ENCODE measurements at places on chromosomes 11 and 22.

DNA sequence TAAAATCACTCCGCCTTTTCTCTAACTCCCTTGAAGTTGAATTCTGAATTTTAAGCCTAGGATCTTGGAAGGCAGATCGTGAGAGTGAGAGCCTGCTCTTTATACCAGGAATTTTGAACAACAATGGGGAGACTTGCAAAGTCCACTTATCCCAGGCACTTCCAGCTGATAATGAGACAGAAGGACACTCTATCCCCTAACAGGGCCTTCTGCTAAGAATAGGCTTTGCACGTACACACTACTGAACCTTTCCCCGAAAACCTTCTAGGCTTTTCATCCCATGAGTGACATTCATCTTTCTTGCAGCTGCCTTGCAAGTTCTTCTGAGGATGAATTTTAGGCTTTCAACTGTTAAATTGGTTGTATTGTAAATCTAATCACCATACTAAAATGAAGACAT lies 44.0 kb upstream of the WT1 start:
- no peak for DNase-seq

DNA sequence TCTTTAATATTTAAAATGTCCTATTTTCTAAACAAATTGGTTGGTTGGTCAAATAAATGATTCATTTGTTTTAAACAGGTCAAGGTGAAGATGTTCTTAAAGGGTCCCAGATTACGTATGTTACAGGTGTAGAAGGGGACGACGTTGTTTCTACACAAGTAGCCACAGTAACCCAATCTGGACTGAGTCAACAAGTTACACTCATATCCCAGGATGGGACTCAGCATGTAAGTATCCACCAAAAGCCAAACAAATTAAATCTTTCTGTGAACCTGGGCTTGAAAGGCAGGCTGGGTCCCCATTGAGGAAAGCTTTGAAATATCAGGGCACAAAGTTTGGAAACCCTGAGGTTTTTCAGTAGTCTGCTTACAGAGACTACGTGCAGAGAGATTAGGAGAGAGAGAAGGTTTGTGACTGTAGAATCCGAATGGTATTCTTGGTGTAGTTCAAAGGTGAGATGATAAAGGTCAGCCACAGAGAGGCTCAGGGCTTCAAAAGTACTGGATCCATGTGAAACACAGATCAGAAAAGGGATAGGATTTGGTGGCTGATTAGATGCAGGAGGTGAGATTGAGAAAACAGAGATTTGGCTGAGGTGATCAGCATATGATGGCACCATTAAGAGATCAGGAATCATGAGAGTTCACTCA lies 51.7 kb downstream of the ZNF143 start:
- no peak for DNase-seq

DNA sequence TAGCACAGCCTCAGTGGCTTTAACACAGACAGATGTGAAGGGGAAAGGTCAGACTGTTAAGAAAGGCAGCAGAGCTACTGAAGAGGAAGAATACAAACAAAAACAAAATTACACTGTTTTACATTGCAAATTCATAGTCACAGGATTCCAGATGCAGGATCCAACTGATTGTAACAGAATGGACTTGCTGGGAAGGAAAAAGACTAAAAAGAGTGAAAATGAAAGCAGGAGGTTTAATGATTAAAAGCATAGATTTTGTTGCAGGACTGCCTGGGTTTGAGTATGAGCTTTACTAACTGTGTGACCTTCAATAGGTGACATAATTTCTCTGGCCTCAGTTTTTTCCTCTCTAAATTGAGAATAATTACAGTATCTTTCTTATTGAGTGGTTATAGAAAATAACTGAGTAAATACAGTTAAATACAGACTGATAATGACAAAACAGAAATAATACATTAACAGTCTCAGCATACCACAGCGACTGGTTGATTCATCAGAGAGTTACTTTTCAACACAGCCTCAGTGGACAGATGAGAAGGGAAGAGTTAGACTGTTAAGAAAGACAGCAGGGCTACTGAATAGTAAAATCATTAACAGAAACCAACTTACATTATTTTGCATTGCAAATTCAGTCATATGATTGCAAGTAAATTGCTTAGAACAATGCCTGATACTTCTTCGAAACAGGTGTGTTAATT lies 704.2 kb upstream of the TENM4 start:
- DNase-seq: no peak

GRCh38 chr22:23315341-23315917 lies 135.1 kb downstream of the BCR start:
- DNase-seq: peak; percentile 50

GRCh38 chr22:31248965-31249958 lies 37.2 kb downstream of the LIMK2 start:
- DNase-seq: no peak

GRCh38 chr22:47407461-47408025 lies 645.1 kb downstream of the TBC1D22A start:
- no peak for DNase-seq

DNA sequence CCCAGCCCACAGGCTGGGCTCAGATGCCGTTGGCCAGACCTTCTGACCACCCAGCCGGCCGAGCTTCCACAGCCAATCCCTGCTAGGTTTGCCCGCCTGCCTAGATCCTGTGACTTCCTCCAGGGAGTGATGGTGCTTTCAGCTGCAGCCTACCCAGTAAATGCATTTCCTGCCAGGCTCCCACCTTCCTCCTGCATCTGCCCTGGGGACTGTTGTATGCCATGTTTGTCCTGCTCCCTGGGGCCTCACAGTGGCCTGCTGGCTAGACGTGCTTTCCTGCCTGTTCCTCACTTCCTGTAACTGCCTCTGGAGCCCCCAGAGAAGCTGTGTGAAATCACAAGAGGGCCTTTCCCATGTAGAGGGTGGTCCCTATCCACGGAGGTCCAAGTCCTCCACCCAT lies 86.2 kb downstream of the GALNT18 start:
- no peak for DNase-seq

- peak; percentile 41 for DNase-seq
Observed at GRCh38 chr11:2940147-2940920, 11.1 kb upstream of the PHLDA2 start.

GRCh38 chr11:93537049-93537448 lies 6.1 kb downstream of the SMCO4 start:
- no peak for DNase-seq

DNA sequence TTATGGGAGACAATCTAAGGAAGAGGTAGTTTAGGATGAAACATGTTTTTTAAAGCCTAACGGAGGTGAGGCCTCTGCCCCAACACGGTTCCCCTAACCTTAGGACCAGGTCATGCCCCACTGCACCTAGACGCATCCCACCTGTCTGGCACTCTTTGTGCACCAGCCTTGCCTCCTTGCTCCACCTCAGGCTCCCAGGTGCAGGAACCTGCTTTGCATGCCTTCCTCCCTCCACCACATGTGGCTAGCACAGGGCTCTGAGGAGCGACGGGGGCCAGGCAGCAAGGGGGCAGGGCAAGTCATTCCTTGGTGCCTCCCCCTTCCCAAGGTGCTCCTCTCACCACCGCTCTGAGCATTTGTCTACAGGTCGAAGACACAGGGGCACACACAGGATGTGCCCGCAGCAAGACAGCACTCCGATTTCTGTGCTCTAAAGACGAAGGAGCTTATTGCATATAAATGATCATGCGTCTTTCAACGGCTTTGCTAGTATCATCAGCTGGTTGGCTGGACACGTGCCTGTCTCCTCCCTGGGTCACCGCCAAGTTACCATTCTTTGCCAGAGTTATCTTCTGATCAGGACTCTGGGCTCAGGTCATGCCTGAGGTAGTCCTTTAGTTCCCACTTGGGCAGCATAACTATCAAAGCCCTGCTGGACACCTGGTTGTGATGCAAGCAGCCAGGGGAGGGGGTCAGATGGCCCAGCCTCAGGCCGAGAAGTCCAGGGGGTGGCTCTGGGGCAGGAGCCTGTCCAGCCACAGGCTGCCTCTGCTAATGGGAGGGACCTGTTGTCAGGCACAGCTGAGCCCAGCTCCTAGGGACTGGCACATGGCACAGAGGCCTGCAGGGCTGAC lies 172.0 kb upstream of the NTM start:
- DNase-seq: no peak

GRCh38 chr11:71180694-71181470 lies 71.5 kb downstream of the SHANK2 start:
- no peak for DNase-seq

DNA sequence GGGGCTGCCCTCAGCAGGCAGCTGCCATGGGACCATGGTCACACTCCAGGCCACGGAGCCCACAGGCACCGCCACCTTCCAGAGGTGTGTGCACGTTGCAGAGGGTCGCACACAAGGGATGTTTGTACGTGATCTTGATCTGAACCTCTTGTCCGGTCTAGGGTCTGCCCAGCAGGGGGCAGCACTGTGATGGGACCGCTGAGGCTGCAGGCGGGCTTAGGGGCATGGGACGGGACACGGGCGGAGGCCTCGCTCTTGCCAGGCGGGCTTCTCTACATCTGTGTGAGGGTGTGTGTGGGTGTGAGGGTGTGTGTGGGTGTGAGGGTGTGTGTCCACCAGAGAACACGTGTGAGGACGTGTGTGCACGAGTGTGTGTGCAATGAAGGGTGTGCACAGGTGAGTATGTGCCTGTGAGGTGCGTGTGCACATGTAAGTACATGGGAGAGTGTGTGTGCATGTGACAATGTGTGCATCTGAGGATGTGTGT lies 52.4 kb downstream of the CACNA1I start:
- peak; percentile 77 for DNase-seq

GRCh38 chr11:86902345-86902744 lies 52.9 kb downstream of the FZD4 start:
- DNase-seq: no peak

GRCh38 chr11:72179804-72180396 lies 12.0 kb upstream of the FOLR1 start:
- no peak for DNase-seq

GRCh38 chr11:26964339-26964738 lies 29.6 kb upstream of the FIBIN start:
- no peak for DNase-seq

- DNase-seq: no peak
Observed at GRCh38 chr11:94007906-94008305, 13.2 kb upstream of the HEPHL1 start.

DNA sequence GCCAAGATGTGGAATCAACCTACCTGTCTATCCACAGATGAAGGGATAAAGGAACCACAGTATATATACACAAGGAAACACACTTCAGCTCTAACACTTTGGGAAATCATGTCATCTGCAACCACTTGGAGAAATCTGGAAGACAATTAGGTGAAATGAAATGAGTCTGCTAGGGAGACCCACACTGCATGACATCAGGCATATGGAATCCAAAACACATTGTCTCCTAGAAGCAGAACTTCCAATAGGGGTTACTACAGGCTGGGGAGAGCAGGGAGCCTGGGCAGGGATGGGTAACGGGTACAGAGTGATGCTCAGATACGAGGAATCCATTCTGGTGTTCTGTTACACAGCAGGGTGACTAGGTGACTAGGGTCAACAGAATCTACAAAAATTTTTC lies 18.3 kb downstream of the RGL4 start:
- DNase-seq: no peak

DNA sequence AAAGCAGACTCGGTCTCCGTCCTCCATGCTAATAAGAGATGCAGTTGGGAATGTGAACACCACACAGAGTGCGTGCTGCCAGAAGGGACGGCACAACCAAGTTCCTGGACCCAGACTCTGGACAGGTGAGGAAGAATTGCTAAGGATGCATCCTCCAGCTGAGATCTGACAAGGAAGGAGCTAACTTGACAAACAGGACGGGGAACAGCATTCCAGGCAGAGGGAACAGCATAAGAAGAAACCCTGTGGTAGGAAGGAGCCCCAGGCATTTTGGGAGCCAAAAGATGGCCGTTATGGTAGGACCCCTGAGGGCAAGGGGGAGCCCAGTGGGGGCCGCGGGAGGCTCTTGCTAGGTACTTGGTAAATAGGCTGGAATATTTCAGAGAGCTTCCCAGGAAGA lies 6.0 kb downstream of the OSM start:
- no peak for DNase-seq

GRCh38 chr22:45218976-45219375 lies 21.7 kb downstream of the KIAA0930 start:
- DNase-seq: peak; percentile 25

DNA sequence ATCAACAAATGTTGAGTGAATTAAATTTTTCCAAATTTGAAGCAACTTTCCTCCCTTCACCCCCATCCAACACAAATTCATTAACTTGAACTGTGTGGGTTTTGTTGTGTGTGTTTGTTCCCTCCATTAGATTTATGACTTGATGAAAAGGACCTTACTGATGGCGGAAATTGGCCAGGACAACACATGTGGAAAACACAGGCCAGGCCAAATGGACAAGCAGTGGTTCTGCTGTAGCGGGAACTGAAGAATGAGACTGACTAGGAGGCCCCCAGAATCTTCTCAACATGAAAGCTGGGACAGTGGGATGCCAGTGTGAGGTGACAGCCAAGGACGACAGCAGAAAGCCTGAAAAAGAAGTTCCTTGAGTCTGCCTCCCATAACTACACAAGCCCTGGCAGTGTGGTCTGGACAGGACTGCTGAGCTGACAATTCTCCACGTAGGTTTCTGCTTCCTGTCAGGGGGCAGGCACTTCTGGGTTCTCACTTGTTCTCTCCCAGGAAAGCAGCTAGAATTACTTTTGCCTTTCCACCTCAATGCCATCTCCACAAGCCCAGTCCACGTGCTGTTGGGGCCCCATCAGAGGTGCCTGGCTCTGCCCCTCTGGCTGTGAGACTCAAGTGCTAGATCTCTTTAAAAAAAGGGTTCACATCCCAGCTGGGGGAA lies 94.3 kb downstream of the ETS1 start:
- no peak for DNase-seq

GRCh38 chr11:47399860-47400767 lies 8.3 kb upstream of the SLC39A13 start:
- DNase-seq: no peak

- DNase-seq: no peak
Observed at GRCh38 chr11:97908354-97908753, 1112.4 kb upstream of the CNTN5 start.

GRCh38 chr22:29060251-29060869 lies 1.3 kb downstream of the C22orf31 start:
- no peak for DNase-seq

GRCh38 chr11:73367482-73368024 lies 8.6 kb upstream of the RELT start:
- peak; percentile 43 for DNase-seq

DNA sequence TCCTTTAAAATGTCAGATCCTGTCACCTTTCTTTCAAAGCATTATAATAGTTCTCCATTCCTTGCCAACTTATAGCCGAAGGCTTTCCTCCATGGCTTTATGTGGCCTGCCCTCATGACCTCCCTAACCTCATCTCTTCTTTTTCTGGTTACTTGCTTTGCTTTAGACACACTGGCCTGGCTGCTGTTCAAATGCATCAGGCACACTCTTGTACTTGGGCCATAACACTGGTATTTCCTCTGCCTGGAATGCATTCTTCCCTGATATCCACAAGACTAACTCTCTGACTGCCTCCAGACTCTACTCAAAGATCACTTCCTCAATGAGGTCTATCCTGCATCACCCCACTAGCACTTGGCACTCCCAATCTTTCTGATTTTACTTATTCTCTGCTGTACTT lies 710.3 kb downstream of the KCNA4 start:
- DNase-seq: no peak

Measured in activated naive CD8-positive, alpha-beta T cell treated with anti-CD3 and anti-CD28 coated beads, Interleukin-2, amount 50 U/mL, for 24 hours (primary cell).